NB4 (cell line): ENCODE measurements at places on chromosomes 6 and 20.

DNA sequence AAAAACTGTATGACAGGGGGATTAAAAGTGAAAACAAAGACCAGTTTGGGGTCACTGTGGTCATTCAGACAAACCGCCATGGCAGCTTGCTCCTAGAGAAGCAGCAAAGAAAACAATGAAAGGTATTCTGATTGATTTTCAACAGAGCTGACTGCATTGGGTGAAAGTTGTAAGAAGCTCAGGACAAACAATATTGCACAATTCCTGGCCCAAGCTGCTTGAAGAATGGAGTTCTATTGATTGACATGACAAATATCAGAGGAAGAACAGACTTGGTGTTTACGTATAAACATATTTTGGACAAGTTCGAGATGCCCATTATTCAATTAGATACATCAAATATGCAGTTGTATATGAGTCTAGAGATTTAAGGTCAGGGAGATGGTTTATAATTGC lies 62.0 kb downstream of the TRIM38 start:
- no peak for DNase-seq

- peak; percentile 75 for DNase-seq
Measured at GRCh38 chr6:135145063-135145800, 35.9 kb upstream of the MYB start.

DNA sequence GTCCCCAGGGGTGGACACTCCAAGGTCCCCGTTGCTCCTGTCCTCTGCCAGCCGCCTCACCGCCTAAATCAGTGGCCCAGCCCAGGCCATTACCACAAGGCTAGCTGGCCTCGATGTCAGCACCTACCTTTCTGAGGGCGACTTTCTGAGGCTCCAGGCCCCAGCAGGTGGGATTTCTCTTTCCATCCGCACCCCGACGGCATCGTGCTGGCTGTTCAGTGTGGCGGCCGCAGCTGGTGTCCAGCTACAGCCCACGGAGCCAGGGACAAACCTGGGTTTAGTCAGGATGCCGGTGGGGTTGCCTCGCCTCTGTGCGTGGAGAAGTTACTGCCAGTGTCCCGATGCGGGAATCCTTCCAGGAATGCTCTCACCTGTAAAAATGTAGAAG lies 60.8 kb downstream of the ERMARD start:
- no peak for DNase-seq

- DNase-seq = no peak
Measured at GRCh38 chr6:115592025-115592424, 468.7 kb downstream of the FRK start.

DNA sequence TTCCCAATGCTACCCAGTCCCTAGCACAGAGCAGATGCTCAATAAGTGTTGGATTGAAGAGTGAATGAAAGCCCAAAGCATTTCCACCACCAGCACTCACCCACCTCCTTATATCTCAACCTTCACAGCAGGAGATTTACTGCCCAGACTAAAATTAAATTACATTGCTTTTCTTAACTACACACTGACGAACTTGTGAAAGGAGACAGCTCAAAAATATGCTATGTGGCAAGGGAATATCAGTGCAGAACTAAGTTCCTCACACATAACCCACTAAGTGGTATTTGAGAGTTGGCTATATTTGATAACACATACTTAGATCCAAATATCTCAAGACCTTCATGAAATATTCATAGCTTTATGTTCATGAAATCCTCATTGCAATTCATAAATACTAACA lies 137.7 kb downstream of the FRK start:
- no peak for DNase-seq

DNA sequence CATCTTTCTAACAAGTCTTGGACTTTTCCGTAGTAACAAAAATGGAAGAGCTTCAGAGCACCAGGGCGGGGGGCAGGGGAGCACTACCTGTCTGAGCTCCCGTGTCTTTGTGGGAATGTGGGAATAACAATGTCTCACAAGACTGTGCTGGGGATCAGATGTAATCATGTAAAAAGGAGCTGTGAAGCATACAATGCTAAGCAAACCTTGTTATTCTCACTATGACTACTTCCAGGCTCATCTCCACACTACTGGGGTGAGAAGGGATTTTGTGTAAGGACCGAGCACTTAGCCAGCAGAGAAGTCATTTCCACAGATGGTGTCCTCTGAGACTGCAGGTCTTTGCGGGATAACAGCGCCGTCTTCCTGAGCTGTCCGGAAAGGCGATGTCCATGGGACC lies 27.1 kb downstream of the PRR18 start:
- DNase-seq = no peak

DNA sequence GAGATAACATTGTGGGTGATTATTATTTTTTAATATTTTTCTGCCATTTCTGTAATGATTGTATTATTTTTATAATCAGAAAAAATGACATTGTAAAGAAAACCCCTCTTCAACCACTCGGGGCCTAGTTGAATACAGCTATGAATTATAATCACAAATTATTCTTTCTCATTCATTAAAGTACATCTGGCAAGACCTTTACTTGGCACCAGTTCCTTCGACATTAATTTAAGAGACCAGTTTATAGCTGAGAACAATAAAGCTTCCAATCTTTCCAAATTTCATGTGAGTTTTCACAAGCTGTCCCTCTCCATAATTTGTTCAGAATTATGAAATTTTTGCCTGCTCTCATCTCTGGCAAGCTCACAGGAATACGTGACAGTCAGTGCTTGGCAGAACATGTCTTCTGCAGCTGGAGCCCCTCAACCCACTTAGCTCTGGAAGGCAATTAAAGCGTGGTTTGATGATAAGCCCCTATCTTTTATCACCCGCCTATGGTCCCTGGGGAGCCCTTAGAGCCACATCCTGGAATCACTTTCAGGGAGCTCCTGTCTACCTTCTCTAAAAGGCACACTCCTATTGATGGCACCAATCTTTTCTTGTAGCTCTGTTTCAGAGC lies 237.2 kb upstream of the PRND start:
- no peak for DNase-seq

DNA sequence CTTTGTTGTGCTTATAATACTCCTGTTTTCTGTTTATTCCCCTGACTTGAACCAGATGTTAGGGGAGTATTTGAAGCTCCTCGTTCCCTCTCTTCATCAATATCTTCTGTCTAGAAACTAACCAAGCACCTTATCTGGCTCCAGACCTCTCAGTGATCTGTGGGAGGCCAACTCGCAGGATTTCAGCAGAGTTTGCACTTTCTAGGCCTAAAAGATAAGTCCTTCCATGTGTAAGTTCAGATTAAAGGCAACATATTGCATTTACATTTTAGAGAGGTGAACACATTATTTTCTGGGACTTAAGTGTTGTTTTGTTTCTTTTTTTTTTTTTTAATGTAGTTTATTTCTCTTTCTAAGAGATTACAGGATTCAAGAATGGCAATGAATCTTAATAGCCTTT lies 139.4 kb upstream of the AKAP12 start:
- no peak for DNase-seq

GRCh38 chr6:63636518-63637021 lies 968 bp downstream of the PHF3 start:
- DNase-seq = no peak

- DNase-seq = no peak
Measured at GRCh38 chr6:129696028-129696418, 14.0 kb downstream of the ARHGAP18 start.

- no peak for DNase-seq
Measured at GRCh38 chr6:80105972-80106417, 476 bp upstream of the BCKDHB start.

- peak; percentile 92 for DNase-seq
Measured at GRCh38 chr6:16727996-16728395, 33.3 kb downstream of the ATXN1 start.

- DNase-seq = no peak
Measured at GRCh38 chr20:20404633-20405032, 36.7 kb downstream of the INSM1 start.

GRCh38 chr6:148578837-148579565 lies 167.8 kb upstream of the UST start:
- DNase-seq = no peak

DNA sequence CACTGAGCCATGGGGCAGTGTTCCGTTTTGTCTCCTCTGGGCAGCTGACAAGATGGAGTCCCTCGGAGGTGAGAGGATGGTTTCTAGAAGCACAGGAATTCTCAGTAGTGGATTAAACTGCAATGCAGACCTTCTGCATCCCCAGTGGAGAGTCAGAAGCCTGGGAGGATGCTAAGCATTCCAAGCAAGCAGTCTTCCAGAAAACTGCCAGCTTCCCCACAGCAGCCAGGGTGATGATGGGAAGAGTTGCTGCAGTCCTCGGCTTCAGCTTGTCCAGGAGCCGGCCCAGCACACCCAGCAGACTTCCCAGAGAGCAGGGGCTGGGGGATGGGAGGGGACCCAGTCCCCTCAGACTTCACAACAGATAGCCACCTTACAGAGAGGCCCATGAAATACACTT lies 163.6 kb downstream of the LY86 start:
- no peak for DNase-seq

DNA sequence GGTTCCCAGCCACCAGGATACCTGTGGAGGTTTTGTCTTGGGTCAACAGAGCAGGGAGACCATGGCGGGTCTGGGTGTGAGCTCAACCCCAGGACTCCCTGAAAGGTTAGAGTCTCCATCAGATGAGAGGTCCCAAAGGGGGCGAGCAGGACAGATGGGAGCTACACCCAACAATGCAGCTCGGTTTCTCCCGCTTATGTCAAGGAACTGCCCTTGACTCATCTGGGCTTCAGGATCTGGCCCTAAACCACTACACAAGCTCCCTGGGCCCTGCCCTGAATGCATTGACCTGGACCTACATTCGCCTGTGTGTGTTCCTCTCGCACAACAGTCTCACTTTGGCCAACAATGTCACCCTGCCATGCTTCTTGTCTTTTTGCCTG lies 57.6 kb upstream of the SYNDIG1 start:
- DNase-seq = no peak

DNA sequence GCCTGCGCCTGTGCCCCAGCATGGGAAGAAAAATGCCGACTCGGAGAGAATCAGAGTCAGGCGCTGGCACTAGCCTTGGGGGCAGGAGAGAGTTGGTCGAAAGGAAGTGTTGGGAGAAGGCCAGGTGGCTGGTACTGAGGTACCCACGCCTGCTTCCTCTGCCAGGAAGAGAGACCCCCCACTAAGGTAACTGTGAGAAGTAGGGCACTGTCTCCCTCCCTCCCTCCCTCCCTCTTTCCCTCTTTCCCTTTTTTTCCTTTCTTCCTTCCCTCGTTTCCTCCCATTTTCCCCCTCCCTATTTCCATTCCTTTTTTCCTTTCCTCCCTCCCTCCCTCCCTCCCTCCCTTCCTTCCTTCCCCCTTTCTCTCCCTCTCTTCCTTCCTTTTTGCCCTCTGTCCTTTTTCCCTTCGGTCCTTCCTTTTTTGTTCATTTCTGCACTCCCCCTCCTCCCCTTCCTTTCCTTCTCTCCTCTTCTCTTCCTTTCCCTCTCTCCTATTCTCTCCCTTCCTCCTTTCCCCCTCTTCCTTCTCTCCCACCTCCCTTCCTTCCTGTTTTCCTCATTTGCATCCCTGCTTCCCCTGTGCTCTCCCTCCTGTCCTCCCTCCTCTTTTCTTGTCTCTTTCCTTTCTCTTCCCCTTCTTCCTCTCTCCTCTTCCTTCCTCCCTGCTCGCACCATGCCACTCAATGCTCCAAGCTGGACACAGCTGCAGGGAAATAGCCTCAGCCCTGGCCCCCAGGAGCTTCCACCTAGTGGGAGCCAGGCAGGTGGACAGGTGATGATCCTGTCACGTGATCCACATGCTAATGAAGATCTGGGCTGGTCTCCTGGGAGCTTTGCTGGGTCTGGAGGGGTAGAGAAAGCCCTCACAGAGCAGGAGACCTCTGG lies 148.0 kb downstream of the DHX35 start:
- DNase-seq = no peak

- DNase-seq = no peak
Measured at GRCh38 chr20:53019464-53019863, 47.3 kb downstream of the TSHZ2 start.

DNA sequence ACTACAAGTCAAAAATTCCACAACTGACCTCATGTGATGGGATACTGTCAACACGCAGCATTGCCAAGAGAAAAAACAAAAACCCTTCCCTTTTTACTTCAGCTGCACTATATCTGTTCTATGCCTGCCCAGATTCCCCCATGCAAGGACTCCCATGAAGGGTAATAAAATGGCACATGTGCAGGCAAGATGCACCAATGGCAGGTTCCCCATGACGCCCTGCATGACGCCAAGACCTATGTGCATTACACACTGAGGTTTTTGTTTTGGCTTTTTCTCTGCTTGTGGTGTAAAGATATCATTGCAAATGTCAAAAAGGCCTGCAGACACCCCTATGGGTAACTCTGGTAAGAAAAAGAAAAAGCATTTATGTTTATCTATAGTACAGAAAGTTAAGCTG lies 403.4 kb downstream of the HDGFL1 start:
- DNase-seq = no peak

DNA sequence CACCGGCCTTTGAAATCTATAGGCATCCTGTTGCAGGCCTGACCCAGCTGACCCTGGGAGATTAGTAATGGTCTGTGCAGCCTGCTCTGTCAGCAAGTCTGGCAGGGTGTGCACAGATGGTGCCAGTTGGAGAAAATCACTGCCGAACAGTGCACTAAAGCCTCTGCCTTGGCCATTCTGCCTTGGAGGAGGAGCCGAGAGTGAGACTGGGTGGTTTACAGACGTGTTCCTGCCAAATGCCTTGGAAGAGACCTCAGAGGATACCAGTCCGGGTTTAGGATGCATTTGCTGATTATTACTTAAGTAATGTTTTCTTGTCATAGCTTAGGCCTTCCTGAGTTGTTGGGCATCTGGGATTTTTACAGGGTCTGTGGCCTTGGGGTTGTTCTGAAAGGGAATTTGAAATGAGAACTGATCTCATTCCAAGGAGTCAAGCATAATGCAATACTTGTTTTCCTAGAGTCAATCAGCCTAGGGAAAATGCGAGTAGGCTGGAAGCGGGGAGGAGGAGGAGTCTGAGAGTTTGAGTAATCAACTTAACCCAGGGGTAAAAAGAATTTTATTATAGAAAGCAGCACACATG lies 292.1 kb downstream of the SOX4 start:
- no peak for DNase-seq

GRCh38 chr20:32232326-32232886 lies 24.7 kb downstream of the POFUT1 start:
- no peak for DNase-seq

DNA sequence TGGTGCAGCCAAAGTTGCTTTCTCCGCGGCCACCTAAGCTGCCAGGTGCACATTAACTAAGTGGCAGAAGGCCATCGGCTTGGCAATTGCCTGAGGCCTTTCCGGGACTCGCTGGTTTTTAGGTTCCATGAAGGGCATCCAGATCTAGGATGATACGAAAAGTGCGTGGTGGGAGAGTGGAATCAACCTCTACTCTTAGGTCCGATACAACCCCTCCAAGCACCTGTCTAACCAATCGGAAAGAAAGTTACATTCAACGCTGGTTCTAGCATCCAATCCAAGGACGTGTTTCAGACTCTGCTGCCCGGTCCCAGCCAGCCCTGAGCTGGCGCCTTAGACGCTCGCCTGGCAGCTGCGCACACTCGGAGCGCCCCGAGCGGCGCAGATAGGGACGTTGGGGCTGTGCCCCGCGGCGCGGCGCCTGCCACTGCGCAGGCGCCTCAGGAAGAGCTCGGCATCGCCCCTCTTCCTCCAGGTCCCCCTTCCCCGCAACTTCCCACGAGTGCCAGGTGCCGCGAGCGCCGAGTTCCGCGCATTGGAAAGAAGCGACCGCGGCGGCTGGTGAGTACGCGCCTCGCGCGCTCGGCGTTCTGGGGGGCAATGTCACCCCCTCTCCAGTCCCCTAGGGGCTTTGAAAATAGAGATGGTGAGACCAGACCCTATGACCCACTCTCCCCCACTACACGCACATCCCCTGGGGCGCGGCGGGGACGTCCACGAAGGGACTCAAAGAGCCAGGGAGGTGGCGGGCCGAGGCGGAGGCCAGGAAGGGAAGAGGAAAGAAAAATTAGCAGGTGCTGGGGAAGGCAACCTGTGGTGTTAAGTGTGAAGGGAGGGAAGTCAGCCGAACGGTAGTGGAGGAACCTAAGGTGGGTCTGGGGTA lies at the start of gene ENPP4:
ENPP4 (plus strand) TSS at position 361 of the 883 bp plus-strand sequence. CDS start 9,595 bp downstream, outside the sequence.
- DNase-seq = peak; percentile 75
